ENCODE measurements at places on chromosomes 7 and 10. TPM values are rescaled to one million over a fixed set of nuclear protein-coding genes. Genes with fewer than 3 reads are reported as not detected.

DNA sequence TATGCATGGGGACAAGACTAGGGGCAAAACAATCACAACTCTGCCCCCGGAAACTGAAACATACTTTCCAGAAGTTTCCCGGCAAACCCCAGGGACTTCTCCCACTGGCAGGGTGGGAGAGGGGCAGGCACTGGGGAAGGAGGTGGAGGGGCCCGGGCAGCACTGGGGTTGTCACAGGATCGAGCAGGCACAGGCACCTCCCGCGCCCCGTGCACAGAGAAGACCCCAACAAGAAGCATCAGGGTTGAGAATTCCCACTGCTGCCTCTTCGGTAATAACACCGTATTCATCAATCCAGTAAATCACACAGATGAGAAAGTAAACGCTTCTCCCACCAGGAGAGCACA lies 490.5 kb downstream of the PTPRN2 start:
- DNase-seq, result no peak

DNA sequence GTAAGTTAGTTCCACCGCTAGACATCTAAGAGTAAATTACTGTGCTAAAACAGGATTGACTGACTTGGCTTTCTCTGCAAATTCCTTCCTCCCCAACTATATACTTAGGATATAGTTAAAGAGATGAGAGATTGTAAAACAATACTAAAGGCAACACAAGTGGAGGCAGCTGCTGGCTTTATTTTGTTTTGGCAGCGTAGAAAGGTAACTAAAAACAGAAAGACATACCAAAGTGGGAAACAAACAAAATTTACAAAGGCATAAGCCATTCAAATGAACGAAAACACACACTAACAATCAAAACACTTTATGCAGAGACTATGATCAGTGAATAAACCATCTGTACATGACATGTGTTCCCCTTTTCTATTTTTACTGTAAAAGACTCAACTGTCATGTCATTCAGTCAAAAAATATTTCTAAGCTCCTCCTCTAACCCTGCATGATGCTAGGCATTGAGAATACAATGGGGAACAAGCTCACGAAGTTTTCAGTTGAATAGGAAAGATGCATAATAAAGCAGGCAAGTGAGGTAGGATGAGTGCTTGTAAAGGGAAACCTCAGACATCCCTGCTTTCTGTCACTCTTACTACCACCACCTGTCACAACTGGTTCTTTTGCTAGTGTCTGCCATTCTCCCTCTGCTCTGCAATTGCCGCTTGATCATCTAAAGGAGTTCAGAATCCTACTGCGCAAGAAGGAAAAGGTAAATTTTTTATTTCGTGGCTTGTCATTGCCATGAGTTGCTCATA lies 64.2 kb upstream of the COL1A2 start:
- no peak for DNase-seq

DNA sequence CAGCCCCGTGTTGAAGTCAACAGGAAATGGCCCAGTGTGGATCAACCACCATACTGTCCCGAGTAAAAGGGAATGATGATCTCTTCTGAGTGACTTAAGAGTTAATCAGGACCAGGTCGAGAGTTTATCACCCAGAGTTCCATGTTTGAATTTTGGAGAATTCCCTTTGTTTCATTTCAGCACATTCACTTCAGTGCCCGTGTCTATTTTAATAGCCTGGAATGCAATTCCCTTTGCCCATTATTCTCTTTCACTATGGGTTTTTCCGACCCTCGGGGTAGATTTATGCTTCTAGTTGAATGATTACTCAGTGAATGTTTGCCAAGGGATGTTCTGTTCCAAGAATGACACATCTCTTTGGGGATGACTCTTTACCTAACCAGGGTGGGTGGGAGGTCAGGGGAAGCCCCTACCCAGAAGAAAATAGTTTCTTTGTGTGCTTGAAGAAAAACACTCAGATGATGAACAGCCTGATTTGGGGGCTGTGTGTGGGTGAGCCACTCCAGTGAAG lies 594.9 kb downstream of the INHBA start:
- no peak for DNase-seq

- no peak for DNase-seq
Observed at GRCh38 chr10:26314265-26315013, 97.9 kb downstream of the GAD2 start.

- no peak for DNase-seq
Observed at GRCh38 chr7:34357068-34357467, 300.9 kb upstream of the NPSR1 start.

- DNase-seq, result no peak
Observed at GRCh38 chr10:29099001-29099400, 189.9 kb upstream of the LYZL1 start.

- no peak for DNase-seq
Observed at GRCh38 chr10:125849448-125849847, 26.1 kb downstream of the BCCIP start.

DNA sequence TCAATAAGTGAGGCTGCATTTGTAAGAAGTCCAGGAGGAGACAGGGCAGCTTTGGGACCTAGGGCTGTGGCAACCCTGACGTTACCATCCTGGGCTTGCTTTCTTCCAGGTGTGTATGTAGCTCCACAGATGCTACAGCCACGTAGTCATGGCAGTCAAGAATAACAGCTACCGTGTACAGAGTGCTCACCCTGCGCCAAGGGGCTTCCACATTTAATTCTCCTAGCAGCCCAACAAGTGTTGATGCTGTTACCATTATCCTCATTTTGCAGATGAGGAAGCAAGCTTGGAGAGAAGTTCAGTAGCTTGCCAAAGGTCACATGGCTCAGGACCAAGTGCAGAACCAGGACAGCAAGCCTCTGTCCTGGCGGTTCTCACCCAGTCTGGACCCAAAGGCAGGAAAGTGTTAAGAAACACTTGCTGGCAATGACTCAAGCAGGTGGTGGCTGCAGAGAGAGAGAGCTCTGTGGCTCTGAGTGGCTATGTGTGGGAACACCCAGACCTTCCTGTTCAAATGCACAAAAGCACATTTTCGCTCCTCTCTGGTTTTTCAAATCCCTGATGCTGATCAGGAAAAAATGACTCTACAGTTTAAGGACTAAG lies 89.8 kb downstream of the CREM start:
- DNase-seq, result no peak

- no peak for DNase-seq
Observed at GRCh38 chr10:129411772-129412171, 55.3 kb upstream of the MGMT start.

- DNase-seq, result no peak
Observed at GRCh38 chr10:29807163-29807806, 172.5 kb upstream of the SVIL start.

DNA sequence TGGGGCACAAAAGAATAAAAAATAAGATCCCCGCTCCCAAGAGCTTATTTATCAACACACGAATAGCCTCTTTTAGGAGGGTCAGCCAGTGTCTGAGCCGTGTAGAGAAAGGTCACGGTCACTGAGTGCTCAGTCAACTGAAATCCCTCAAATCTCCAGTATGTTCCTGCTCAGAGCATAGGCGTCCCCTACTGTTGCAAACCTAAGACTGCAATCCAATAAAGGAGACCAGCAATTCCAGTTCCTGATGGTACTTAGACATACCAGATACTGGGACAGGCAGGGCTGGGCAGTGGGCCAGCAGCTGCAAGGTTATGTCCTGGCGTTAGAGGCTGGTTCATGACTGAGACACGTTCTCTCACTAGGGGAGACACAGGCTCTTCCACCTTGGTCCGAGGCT lies 93.6 kb downstream of the CACNB2 start:
- DNase-seq, result no peak

DNA sequence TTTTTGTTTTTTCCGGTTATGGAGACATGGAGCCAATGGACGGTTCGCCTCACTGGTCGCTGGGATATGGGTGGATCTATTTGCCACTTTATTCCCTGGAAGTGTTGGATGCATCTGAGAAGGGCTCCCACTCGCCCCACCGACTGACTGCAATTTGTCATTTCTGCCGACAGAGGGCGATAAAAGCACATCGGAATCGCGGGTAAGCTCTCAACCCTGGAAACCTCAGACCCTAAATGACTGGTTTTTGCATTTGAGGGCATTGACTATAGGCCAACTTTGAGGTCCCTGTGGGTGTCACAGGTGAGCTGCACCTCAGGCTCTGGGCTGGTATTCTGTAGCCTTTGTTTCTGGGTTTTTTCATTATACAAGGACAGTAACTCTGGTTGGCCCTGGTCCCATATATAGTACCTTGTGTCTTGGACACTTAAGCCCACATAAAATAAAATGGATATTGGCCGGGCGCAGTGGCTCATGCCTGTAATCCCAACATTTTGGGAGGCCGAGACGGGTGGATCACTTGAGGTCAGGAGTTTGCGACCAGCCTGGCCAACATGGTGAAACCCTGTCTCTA lies 11.9 kb upstream of the OPALIN start:
- DNase-seq, result peak; percentile 48

Gene TNRC18
- polyA plus RNA-seq, result 126 TPM

Gene RNF32
- polyA plus RNA-seq, result 2.7 TPM

Gene LIPK
- polyA plus RNA-seq, result not detected

Gene TRIM50
- 0.38 TPM for polyA plus RNA-seq

Gene CEP55
- 13.0 TPM for polyA plus RNA-seq

Gene GNAT3
- not detected for polyA plus RNA-seq

Gene PRRT4
- 1.3 TPM for polyA plus RNA-seq

Measured in renal pelvis (tissue), 12 donors.